GM12878 (cell line): ENCODE measurements at places on chromosomes 16 and 17. TPM values are rescaled to one million over a fixed set of nuclear protein-coding genes. Genes with fewer than 3 reads are reported as not detected.

The KRT17 gene
- polyA plus RNA-seq: 5.5 TPM in 2 replicates

The TPSG1 gene
- polyA plus RNA-seq: not detected in 2 replicates

The CYGB gene
- polyA plus RNA-seq: not detected in 2 replicates

The EPX gene
- not detected in 2 replicates for polyA plus RNA-seq

The CCDC200 gene
- polyA plus RNA-seq: 3.2 and 3.9 TPM in 2 replicates

The LITAFD gene
- not detected in 2 replicates for polyA plus RNA-seq

The RPS15A gene
- 1,539 and 1,602 TPM in 2 replicates for polyA plus RNA-seq

The ALDH3A2 gene
- polyA plus RNA-seq: 35.3 and 37.0 TPM in 2 replicates
